NCI-H1048 (cell line): ENCODE measurements at places on chromosomes 16 and 17.

- no peak for DNase-seq
Measured at GRCh38 chr16:78007121-78007520, 15.2 kb upstream of the CLEC3A start.

- no peak for DNase-seq
Measured at GRCh38 chr17:16945136-16945482, 26.8 kb downstream of the TNFRSF13B start.

DNA sequence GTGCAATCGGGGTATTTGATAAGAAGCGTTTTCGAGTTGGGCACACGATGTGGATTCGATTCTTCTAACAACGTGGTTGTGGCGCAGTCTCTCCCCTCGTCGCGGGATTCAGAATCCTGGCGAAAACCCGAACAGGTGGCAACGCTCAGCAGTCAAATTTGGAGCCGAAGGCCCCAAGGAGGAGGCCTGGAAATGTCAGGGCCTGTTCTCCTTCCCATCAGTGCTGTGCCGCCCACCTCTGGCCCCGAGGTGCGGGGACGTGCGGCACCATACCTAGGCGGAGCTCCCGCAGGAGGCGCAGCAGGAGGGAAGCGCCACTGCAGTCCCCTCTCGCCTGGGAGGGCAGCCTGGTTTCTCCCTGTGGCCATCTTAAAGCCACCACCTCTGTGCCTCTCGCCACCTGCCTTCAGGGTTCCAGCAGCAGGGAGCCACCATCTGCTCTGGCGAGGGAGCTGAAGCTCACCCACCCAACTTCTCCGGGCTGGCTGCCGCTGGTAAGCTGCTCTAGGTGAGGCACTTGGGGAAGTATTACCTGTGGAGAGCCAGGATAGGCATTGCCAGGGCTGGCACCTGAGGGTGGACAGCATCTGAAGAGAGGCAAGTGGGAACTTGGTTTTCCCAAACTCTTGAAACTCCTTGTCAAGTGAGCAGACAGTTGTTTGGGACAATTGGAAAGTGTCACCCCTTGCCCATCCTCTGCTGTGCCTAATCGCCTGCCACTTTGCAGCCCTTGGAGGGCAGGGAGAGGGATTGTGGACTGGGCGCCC, 2.6 kb upstream of the AATF start:
- no peak for DNase-seq

DNA sequence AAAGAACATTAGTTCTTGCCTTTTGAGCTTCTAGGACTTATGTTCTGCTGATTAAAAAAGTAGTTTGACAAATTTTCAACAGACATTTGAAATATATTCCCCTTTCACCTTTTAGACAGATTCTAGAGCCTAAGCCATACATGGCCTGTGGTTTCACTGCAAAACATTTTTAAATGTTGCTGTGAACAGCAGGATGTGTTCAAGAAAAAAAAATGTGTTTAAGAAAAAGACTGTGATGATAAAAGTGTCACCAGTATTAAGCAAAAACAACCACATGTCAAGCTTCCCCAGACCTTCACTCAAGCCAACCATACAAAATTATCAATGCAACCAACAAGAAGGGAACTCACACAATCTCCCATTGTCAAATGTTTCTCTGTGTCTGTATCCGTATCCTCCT, 103.5 kb downstream of the SYCE1L start:
- no peak for DNase-seq

- no peak for DNase-seq
Measured at GRCh38 chr17:77295241-77295853, 154.6 kb downstream of the SEC14L1 start.

DNA sequence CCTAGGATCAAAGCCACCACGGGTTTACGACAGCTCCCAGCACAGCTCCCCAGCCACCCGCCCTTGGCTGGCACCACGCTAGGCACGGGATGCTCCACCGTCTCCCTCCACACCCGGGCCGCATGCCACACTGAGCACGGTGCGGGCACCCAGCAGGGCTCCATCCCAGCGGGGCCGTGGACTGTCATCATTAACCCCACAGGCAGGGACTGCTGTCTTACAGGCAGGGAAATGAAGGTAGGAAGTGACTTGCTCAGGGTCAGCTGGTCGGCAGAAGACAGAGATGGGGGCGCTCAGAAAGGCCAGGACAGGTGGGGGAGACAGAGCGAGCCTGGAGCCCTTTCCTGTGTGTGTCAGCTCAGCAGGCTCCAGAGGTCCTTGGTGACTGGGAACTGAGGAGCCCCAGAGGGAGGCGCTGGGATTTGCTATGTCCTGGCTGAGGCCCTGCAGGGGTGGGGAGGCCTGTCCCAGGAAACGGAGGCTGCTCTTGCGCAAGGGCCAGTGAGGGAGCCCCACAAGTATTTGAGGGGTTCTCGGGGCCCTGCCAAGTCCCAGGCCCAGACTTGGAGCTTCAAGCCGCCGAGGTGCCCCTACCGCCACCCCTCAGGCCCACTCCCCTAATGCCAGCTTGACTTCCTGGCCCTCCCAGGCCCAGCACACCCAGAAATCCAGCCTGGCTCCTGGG, 3.2 kb downstream of the UBALD1 start:
- DNase-seq: no peak

- no peak for DNase-seq
Measured at GRCh38 chr17:48060249-48060648, 12.1 kb downstream of the NFE2L1 start.

DNA sequence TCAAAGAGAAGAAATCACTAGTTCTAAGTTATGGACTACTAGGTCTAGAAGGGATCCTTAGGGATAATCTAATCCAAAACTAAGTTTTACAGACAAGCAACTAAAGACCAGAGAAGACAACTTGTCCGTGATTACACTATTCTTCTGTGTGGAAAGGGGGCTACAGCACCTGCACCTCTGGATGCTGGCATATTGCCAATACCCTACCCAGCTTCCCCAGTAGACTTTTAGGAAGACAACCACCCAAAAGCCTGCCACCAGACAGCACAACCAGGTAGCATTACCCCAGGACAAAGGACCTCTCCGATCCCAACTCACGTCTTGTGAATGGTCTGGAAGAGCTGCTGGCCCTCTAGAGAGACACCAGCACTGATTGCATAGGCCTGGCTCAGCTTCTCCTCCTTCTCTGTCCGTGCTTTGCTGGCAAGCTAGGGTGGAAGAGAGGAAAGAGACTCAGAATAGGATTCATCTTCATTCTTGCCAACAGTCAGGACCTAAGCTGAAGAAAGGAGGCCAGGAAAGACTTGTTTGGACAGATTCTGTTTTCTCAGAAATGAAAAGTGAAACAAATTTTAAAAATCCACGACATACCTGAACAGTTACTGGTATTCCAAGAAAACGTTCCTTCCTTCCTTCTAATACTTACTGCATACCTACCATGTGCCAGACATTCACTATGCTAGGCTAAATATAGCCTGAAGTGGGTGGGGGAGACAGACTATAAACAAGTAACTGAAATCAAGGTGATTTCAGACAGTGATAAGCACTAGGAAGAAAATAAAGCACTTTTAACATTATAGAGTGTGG, 25.3 kb upstream of the TMEM101 start:
- DNase-seq: no peak

DNA sequence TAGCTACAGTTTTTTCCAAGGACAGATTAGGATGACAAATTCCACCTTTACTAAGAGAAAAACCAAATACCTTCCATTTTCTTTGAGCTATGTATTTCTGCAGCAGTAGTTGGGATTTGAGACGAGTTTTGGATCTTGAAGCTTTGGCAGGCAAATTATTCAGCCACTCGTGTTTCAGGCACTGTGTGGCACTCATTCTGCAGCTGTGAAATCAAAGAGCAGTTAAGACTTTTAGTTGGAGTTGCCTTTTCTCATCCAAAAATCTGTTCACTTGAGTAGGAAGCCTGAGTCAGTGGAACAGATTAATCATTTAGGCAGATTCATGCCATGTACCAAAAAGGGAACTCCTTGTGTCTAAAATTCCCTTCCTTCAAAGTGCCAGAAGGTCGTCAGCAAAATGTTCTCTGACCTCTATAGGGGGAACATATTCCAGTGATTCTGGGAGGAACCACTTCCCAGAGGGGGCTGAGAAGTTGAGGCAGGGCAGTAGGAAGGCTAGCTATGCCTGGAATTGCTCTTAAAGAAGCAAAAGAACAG, 20.1 kb downstream of the ORC6 start:
- DNase-seq: no peak

DNA sequence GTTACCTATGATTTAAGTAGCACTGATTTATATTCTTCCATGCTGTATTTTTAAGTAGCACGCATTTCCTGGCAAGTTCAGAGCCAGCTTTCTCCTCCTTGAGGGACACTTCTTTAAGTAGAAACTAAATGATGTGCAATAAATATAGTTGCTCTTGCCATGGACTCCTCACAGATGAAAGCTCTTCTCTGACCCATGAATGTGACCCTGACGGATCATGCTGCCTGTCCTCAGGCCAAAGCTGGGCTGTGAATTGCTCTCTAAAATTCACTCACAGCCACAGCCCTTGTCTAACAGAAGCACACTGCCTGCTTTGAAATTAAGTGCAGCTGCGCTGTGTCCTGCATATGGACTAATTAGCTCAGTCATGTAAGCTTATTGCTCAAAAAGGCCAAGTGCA, 438.8 kb downstream of the PMP22 start:
- DNase-seq: no peak

- DNase-seq: no peak
Measured at GRCh38 chr17:29145289-29146073, 34.7 kb downstream of the MYO18A start.

DNA sequence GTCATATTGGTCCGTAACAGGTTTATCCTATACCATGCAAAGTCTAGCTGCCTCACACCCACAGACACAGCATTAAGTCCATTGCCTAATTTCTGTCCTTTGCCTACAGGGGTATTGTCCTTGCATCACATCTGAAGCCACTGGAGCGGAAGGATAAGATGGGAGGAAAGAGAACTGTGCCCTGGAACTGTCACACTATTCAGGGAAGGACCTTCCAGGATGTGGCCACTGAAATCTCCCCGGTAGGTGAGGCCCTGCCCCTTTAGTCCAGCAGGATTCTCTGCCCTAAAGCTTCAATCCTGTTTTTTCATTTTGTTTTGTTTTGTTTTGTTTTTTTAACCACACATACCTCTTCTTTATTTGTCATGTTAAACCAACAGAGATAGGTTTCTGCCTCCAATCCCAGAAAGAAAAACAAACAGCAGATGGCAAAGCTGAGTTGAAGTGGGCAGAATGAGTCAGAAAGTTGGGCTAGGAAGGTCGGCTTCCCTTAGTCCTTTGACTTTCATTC, 2.2 kb upstream of the EFTUD2 start:
- DNase-seq: no peak

DNA sequence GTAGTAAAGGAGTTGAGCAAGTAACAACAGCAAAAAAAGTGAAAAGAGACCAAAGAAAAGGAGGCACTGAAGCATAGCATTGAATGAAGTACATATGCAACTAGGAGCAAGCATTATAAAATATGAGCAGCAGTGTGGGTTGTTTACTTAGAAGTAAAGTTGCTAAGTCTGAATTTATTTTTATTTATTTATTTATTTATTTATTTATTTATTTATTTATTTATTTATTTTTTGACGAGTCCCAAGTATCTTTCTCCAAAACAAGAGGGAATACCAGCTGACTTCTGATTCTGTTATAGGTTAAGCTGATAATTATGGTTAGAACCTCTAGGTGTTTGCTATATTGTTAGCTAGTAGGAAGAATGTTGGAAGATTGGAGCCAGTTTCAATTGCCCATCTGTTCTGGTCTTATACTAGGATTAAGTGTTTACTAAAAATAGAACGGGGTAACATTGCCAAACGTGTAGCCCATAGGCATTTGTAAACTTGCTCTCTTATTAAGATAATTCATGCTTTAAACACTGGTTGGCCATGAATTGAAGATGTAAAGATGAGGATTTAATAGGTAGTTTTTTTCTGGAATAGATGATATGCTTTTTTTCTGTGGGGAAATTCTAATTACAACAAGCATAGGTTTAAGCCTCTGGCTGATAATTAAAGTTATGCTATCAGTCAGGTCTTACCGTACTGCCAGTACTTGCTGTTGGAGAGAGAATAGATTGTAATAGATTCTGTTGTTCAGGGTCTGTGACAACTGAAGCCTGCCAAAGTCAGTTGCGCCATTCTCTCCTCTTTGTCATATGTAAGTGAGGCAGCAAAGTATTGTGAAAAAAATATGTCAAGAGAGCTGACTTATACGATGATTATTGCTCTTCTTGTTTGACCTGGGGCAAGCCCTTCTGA, 66.7 kb downstream of the PPM1E start:
- DNase-seq: no peak
